Osteoblast (primary cell): ENCODE measurements at places on chromosomes 7 and 10. TPM values are rescaled to one million over a fixed set of nuclear protein-coding genes. Genes with fewer than 3 reads are reported as not detected.

The PTPN20 gene
- 8.0 and 9.1 TPM in 2 replicates for total RNA-seq

The TSPAN33 gene
- under 0.01 and 0.36 TPM in 2 replicates for total RNA-seq

DNA sequence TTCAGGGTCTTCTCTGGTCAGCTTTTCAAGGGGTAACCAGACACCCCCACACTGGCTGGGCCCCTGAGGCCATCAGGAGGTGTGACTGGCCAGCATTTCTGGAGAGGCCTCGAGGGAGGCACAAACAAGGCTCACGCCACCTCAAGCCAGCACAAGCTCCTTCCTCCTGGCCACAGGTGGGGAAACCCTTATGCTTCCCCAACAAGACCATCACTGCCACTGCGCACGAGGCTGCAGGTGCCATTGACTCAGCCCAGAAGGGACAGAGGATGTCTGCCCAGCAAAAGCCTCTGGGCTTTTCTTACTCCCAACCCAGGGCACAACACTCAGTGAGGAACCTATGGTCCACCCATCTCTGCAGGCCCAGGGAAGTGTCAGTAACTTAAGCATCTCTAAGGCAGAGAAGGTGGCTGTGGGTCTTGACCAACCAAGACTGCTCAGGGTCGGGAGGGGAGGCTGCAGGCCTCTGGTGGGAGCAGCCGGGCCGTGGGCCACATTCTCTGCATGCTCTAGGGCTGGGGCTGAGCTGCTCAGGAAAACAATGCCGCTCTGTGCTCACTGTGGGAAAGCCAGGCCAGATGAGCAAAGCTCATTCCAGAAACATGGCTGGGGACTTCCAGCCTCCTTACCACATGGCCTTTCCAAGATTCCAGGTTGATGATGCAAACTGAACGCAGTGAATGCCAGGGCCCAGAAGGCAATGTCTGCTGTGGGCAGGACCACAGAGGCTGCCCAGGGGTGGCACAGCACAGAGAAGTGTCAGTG is 24.2 kb upstream of the RASSF4 start:
- H3K27me3 ChIP-seq = no peaks in the 10 kb centered on the region
- H3K4me1 ChIP-seq = peaks cover 10% of the 10 kb centered on the region
- peak overlapping the region; percentile 65 for H3K27ac ChIP-seq

DNA sequence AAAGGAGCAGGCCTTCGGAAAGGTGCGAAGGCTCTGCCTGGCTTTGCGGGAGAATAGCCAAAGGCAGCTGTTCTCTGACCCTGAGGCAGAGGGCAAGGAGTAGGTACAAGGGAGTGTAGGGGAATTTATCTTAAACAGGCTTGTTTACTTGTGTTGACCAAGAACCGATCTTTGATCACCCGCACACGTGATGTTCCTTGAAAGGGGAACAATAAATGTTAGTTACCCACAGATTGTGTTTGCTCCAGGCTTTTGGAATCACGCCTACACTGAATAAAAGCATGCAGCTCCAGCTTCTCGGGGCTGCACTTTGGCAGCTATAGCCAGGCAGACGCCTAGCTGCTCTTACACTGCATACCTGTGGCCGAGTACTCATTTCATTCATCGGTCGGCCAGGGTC is 420.8 kb downstream of the PHF14 start:
- H3K27ac ChIP-seq = no peak overlapping the region
- H3K36me3 ChIP-seq = no peaks in the 10 kb centered on the region
- H3K4me3 ChIP-seq = no peak overlapping the region
- peak; percentile 8 for DNase-seq

DNA sequence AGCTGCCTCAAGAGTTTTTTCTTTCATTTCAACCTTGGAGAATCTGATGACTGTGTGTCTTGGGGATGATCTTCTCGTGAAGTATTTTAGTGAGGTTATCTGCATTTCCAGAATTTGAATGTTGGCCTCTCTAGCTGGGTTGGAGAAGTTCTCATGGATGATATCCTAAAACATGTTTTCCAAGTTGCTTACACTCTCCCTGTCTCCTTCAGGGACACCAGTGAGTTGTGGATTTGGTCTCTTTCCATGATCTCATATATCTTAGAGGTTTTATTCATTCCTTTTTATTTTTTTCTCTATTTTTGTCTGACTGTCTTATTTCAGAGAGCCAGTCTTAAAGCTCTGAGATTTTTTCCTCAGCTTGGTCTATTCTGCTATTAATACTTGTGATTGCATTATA is 282.3 kb upstream of the CSTF2T start:
- no peak overlapping the region for H3K27ac ChIP-seq
- H3K4me1 ChIP-seq = no peaks in the 10 kb centered on the region
- no peaks in the 10 kb centered on the region for H3K27me3 ChIP-seq
- no peaks in the 10 kb centered on the region for H3K36me3 ChIP-seq
- H3K4me3 ChIP-seq = no peak overlapping the region
